Dorsolateral prefrontal cortex (tissue), 122 donors: ENCODE measurements at places on chromosomes 1 and 21. TPM values are rescaled to one million over a fixed set of nuclear protein-coding genes. Genes with fewer than 3 reads are reported as not detected.

The TSPEAR gene
- 0.38 TPM for total RNA-seq

The HCN3 gene
- 14.5 TPM for total RNA-seq

GRCh38 chr1:233520261-233521191, 93.4 kb upstream of the KCNK1 start:
- DNase-seq = no peak

- no peak for DNase-seq
These were observed 5.0 kb downstream of the LHX4 start for GRCh38 chr1:180235077-180235501.

GRCh38 chr1:191702124-191702523, 456.1 kb upstream of the RGS18 start:
- DNase-seq = no peak

The HAO2 gene
- not detected for total RNA-seq

GRCh38 chr21:46503922-46504550, 45.3 kb downstream of the DIP2A start:
- DNase-seq = no peak

GRCh38 chr1:179058487-179059483, 23.1 kb upstream of the TOR3A start:
- DNase-seq = no peak

The PLOD1 gene
- 71.9 TPM for total RNA-seq

DNA sequence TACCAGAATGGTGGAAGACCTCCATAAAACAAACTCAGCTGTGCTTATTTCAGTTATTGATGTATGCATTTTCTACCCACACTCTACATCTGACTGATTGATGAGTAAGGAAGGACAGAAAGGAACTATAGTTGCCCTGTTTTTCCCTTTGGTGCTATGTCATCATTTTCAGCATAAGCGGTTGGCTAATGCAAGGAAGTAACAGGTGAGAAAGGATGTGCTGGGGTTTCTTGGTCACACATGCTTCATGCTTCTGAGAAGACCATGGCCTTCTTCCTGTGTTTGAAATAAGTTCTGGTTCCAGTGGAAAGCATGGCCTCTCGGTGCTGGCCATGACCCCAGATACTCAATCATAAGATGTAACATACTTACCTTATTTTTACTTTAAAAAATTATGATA, 541.2 kb downstream of the PTPRU start:
- no peak for DNase-seq

The ZNHIT6 gene
- total RNA-seq = 22.4 TPM

The NFASC gene
- 355 TPM for total RNA-seq
